ENCODE measurements at places on chromosomes 13 and 19.

DNA sequence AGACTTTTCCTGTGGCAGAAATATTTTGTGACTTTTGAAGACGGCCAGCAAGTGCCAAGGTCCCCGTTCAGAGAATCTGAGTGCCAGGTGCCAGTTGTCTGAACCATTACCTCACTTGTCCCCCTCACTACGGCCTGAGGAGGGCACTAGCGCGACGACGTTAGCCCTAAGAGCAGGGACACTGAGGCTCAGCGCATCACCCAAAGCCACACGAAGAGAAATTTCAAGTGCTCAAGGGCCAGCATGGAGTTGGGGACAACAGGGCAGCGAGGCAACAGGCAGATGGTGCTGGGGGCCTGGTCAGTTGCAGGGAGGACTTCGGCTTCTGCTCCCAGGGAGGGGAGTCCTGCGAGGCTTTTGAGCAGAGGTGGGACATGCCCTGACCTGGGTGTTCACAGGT lies 9.5 kb upstream of the TYK2 start:
- no peak for DNase-seq

- DNase-seq: no peak
Observed at GRCh38 chr19:34428549-34429285, 536 bp downstream of the UBA2 start.

GRCh38 chr19:18279516-18280246 lies 1.7 kb downstream of the JUND start:
- no peak for DNase-seq

GRCh38 chr13:34458756-34459715 lies 483.0 kb upstream of the NBEA start:
- no peak for DNase-seq

GRCh38 chr13:112938680-112939079 lies 30.3 kb upstream of the MCF2L start:
- DNase-seq: no peak

DNA sequence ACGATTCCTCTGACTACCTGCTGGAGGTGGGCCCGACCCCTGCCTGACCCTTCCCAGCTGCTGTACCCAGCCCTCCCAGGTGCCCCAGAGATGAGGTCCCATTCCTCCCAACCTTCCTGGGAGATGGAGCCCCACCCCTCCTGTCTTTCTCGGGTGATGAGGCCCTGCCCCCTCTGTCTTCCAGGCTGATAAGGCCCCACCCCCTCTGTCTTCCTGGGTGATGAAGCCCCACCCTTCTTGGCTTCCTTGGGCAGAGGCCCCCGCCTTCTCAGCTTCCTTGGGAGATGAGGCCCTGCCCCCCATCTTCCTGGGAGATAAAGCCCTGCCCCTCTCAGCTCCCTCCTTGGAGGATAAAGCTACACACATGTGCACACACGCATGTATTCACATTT lies 47.9 kb downstream of the CERS4 start:
- no peak for DNase-seq

GRCh38 chr19:1445932-1446712 lies 3.8 kb upstream of the APC2 start:
- DNase-seq: no peak

- DNase-seq: no peak
Observed at GRCh38 chr19:6865849-6866248, 21.5 kb upstream of the ADGRE1 start.

- no peak for DNase-seq
Observed at GRCh38 chr19:2902590-2903218, 2.0 kb downstream of the ZNF57 start.

DNA sequence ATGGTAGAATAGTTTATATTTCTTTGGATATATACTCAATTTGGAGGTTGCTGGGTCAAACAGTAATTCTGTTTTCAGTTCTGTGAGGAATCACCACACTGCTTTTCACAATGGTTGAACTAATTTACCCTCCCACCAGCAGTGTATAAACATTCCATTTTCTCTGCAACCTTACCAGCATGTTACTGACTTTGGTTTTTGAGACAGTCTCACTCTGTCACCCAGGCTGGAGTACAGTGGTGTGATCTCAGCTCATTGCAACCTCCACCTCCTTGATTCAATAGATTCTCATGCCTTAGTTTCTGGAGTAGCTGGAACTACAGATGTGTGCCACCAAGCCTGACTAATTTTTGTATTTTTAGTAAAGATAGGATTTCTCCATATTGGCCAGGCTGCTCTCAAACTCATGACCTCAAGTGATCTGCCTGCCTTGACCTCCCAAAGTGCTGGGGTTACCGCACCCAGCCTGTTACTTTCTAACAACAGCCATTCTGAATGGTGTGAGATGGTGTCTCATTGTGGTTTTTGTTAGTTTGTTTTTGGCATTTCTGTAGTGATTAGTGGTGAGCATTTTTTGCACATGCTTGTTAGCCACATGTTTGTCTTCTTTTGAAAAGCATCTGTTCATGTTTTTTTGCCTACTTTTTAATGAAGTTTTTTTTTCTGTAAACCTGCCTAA lies 12.5 kb downstream of the ZNF714 start:
- DNase-seq: no peak

- DNase-seq: no peak
Observed at GRCh38 chr13:105220881-105221280, 1314.6 kb downstream of the EFNB2 start.

DNA sequence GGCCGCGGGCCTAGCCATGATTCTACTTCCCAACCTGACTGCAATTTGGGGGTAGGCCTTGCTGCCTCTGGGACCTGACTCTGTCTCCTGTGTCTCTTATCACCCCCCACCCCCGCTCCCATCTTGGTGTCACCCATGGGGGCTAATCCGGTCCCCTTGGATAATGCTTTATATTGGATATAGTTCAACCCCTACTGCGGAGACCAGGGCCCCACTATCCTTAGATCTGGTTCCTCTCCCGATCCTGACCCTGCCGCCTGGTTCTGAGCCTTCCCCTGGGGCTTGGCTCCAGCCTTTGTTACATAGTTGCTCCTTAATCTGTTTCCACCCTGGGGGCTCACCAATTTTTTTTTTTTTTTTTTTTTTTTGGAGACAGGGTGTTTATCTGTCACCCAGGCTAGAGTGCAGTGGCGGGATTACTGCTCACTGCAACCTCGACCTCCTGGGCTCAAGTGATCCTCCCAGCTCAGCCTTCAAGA lies 1.3 kb downstream of the BLOC1S3 start:
- DNase-seq: no peak

DNA sequence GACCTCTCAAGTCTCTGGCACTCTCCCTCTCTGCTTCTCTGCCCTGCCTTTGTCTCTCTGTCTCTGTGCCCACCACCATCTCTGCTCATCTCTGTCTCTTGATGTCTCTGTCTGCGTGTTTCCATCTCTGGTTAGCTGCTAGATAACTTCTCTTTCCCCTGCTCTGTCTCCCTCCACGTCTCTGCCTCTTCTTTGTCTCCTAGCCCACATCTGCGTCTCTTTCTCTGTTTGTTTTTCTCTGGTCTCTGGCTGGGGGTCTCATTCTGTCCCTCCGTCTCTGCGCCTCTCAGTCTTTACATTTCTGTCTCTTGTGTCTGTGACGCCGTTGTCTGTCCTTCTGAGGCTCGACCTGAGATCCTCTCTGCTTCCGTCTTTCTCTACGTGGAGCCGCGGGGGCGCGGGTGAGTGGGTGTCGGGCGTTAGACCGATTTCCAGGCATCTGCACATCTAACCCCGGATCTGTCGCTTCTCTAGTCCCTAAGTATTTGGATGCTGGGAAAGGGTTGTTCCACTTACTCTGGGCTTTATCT lies 386 bp downstream of the GIPR start:
- no peak for DNase-seq

GRCh38 chr19:3766520-3766919 lies 4.0 kb downstream of the MRPL54 start:
- DNase-seq: no peak

DNA sequence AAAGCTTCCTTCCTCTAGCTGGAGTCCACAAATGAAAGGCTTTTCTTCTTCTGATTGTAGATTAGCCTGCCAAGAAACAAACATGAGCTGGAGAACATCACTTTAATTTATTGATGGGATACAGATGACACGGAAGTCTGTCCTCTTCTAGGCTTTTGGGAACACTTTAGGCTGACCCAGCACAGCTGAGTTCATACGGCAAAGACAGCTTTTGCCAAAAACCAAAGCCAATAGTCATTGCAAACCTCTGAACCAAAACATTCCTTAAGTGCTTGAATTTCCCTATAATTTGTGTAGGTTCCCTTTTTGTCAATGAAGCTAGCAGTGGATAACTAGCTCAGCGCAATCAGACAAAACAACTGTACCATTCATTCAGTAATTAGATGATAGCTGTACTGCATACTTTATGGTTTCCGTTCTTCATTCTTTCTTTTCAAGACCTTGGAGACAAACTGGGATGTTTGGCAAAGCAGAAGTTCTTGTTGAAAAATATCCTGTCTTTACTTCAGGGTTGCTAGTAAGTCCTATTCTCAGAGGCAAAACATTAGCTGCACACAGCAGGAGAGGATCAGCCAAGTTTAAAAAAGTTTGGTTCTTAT lies 95.7 kb upstream of the SPRY2 start:
- no peak for DNase-seq

GRCh38 chr13:20348645-20349408 lies 116.7 kb upstream of the GJB6 start:
- DNase-seq: no peak

DNA sequence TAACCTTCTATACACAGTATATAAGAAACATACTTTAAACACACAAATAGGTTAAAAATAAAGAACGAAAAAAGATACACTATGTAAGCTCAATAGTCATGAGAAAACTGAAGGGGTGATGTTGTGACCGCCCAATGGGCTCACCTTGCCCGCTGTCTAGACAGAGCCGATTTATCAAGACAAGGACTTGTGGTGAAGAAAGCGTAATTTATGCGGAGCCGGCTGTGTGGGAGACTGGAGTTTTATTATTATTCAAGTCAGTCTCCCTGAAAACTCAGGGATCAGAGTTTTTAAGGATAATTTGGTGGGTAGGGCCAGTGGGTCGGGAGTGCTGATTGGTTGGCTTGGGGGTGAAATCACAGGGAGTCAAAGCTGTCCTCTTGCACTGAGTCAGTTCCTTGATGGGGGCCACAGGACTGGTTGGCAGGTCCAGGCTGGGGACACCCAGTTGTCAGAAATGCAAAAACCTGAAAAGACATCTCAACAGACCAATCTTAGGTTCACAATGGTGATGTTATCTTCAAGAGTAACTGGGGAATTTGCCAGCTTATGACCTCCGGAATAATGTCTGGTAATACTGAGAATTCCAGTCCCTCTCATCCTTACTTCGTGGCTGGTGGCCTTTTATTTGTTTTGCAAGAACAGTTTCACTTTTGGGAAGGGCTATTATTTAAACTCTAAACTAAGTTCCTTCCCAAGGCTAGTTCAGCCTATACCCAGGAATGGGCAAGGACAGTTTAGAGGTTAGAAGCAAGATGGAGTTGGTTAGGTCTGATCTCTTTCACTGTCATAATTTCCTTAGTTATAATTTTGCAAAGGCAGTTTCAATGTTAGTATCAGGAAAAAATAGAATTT lies 96.6 kb downstream of the UBL3 start:
- DNase-seq: no peak

DNA sequence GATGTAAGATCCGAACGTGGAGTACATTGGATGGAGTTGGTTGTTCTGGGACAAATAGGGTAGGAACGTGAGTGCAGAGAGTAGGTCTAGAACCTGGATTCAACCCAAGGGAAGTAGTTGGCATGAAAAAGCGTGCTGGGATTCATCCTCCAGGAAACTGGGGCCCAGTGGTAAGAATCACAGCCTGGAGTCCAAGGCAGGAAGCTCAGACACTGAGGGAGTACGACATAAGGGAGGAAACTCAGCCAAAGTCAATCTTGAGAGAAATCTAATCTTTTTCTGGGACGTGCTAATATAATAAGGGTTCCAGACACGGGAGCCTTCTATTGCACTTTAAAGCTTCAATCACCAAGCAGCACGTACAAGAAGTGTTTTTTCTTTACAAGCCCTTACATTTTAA lies 46.4 kb downstream of the DLEU7 start:
- no peak for DNase-seq

- no peak for DNase-seq
Observed at GRCh38 chr13:20696073-20696472, 7.4 kb upstream of the IL17D start.

DNA sequence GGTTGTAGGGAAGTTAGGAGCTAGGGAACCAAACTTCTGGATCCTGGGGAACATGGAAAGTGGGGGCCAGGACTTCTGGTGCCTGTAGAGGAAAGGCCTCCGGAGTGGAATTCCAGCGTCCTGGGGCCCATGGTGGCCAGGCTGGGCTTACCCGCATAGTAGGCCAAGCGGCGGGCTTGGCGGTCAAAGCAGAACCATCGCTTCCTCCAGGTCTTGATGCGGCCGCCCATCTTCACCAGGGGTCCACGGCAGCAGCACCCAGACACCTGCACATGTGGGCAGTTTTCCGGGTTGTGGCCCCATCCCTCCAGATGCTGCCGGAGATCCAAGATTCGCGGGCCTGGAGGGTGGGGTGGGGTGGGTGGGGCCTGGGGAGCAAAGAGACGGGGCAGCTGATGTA lies 13.8 kb upstream of the LYPD3 start:
- no peak for DNase-seq

GRCh38 chr13:91904005-91904404 lies 505.6 kb downstream of the GPC5 start:
- no peak for DNase-seq

DNA sequence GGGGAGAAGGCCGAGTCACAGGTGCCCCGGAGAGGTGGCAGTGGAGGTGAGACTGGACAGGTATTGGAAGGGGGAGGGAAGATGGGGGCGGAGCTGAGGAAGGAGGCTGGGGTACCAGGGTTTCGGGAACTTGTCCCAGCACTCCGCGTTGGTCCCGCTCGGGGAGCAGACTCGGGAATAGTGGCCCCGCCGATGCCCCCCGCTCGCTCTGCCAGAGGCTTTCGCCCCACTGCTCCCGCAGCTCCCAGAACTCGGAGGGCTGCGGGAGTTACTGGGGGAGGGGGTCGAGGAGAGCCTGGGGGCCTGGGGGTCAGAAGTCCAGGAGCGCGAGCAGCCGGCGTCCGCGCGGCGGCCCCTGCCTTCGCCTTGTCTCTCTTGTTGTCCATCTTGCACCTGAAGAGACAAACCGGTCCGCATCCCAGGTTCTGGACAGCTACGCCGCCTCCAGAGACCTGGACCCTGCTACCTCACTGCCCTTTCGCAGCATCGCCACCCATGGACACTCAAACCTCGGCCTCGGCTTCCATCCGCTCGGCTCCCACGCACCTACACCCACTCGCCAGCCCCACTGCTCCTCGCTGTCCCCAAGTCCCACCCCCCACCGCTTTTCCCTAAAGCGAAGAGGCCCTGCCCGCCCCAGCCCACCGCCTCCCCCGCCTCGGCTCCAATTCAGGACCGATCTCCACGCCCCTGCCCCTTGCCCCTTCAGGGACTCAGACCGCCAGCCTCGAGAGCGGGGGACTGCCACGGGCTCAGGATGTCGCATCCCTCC lies 700 bp downstream of the PRR36 start:
- DNase-seq: no peak

- no peak for DNase-seq
Observed at GRCh38 chr19:1836458-1837221, 11.6 kb downstream of the REXO1 start.

All from SIG-M5 (cell line).